Esophagus mucosa (tissue), 1 donor: ENCODE measurements at places on chromosomes 3 and 15. TPM values are rescaled to one million over a fixed set of nuclear protein-coding genes. Genes with fewer than 3 reads are reported as not detected.

- no peak for ATAC-seq
Observed at GRCh38 chr15:82792068-82792467, 13.8 kb downstream of the FSD2 start.

GRCh38 chr3:33103480-33103879 lies 6.5 kb upstream of the GLB1 start:
- ATAC-seq, result no peak

DNA sequence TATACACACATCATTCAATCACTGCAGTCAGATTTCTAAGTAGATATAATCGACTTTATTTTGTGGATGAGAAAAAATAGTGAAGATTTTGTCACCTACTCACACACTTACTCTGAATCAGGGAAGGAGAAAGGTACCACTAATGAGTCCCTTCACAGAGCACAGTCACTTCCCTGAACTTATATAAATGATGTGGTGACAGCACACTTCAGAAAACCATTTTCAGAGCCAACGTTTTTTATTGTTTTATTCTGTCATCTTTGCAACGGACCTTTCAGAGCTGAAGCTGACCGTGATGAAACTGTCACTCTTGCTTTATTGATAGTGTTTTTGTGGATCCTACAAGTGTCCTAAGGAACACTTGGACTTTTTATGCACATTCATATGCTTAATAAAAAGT lies 956.6 kb downstream of the SQOR start:
- ATAC-seq, result no peak

GRCh38 chr3:71051893-71052687 lies 531.4 kb downstream of the FOXP1 start:
- no peak for ATAC-seq

Gene GDPGP1
- 6.5 TPM for total RNA-seq

Gene LTF
- 108 TPM for total RNA-seq

- no peak for ATAC-seq
Observed at GRCh38 chr3:119834754-119835370, 53.0 kb downstream of the NR1I2 start.

DNA sequence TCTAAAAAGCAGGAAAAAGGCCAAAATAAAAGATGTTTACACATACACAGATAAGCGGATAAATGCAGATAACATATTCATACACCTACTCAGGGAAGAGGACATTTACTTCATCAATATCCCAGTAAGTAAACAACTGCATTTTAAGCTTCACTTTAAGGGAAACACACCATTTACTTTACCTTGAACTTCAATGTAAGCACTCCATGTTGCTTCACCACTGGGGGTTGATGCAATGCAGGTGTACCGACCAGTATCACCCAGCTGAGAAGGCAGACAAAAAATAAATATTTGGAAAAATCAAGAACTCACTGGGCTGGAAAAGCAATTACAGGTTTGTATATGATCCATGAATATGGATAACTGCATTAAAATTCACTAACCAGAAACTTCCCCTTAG lies 1099.5 kb downstream of the ROBO1 start:
- no peak for ATAC-seq

Gene ROBO2
- total RNA-seq, result 7.1 TPM

Gene HRG
- total RNA-seq, result 0.12 TPM

Gene A4GNT
- total RNA-seq, result not detected

Gene IQCF5
- not detected for total RNA-seq
